ENCODE measurements at places on chromosomes 5 and 9. TPM values are rescaled to one million over a fixed set of nuclear protein-coding genes. Genes with fewer than 3 reads are reported as not detected.

DNA sequence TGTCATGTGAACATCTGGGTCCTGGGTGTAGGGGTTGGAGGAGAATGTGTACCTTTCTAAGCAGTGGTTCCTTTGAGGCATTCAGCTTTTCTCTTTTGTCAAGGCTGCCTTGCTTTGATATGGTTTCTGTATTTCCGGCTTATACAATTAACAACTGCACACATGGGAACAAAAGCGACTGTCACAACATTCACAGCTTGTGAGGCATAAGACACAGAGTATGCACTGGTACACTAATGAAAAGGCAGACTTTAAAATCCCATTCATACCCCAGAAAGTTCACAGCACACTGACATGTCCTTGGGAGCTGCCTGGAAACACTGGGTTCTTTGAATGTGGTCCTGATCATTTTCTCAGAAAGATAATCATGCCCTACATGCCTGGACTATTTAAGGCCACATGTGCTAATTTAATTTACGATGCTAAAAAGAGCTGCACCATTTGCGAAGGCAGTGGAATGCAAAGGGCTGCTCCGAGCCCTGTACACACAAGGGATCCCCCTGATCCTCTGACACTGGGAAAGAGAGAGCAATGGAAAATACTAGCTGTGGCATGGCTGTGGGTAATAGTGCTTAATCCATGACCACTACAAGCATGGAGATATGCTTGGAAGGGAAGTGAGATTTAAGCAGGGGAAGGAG, 131.8 kb downstream of the EFNA5 start:
- no peaks in the 10 kb centered on the region for H3K36me3 ChIP-seq
- DNase-seq = no peak
- H3K4me1 ChIP-seq = peaks cover 10% of the 10 kb centered on the region
- no peaks in the 10 kb centered on the region for H3K27me3 ChIP-seq
- no peak overlapping the region for H3K27ac ChIP-seq
- H3K4me3 ChIP-seq = no peak overlapping the region

GRCh38 chr5:43514471-43514815, 505 bp downstream of the C5orf34 start:
- H3K4me1 ChIP-seq = peaks cover 14% of the 10 kb centered on the region
- peak overlapping the region; percentile 83 for H3K4me3 ChIP-seq
- H3K27me3 ChIP-seq = no peaks in the 10 kb centered on the region
- DNase-seq = no peak
- H3K36me3 ChIP-seq = no peaks in the 10 kb centered on the region
- H3K27ac ChIP-seq = peak overlapping the region; percentile 77

DNA sequence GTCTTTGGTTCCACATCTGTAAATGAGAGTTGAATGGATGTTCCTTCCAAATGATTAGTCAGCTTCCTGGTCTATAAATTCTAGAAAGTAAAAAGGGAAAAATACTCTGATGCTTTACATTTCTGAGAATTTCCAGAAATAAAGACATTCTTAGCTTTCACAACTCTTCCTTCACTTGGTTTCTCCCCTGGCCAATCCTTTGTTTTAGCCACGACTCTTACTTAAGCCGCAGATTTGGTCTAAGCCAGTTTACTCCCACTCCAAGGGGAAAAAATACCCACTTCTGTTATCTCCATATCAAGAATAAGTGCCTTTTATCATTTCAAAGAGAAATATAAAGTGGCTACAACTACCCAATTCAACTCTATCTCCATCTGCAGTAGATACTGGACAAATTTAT, 29.7 kb downstream of the PWWP2A start:
- no peak overlapping the region for H3K4me3 ChIP-seq
- no peaks in the 10 kb centered on the region for H3K4me1 ChIP-seq
- H3K27ac ChIP-seq = no peak overlapping the region

DNA sequence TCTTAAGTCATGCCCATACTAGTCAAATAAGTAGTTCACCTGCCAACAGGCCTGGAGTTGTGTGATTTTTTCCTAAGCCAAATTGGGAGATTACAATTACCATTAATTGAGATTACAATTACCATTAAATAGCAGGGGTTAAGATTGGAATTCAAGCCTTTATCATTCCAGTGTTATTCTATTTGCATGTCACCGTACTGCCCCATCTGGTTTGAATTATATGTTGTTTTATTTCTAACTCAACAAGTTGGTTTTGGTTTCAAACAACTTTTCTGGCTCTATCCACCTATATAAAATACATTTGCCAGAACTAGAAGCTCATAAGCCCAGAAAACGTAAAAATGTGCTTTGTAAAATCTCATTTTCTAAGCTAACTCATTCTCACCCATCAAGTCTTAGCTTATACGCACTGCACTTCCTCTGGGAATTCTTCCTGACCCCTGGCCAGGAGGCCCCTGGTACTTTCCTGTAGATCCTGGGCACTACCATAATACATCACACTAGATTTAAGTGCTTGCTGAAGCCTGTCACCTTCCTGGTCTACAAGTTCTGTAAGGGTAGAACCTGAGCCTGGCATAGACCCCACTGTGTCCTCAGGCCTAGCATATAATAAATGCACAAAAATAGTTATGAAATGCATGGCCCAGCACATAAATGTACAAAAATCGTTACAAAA, 242.0 kb upstream of the TRPM3 start:
- H3K4me1 ChIP-seq = no peaks in the 10 kb centered on the region
- H3K36me3 ChIP-seq = no peaks in the 10 kb centered on the region
- H3K4me3 ChIP-seq = no peak overlapping the region
- no peak for DNase-seq
- H3K27ac ChIP-seq = no peak overlapping the region

The EGFLAM gene
- total RNA-seq = 23.4 TPM

The CFAP90 gene
- total RNA-seq = not detected

The OR2Y1 gene
- total RNA-seq = not detected

The FBXO4 gene
- 16.2 TPM for total RNA-seq

Data from thoracic aorta (tissue), 2 donors.